Cerebellum (tissue), 4 donors: ENCODE measurements at places on chromosomes 4 and X.
A peak's percentile ranks its signal among the peaks of the same experiment; 100 is the strongest.

GRCh38 chrX:109830704-109831206 is 97.7 kb upstream of the ACSL4 start:
- no peak for DNase-seq

- no peak for DNase-seq
Measured at GRCh38 chr4:94304365-94304971, 38.2 kb downstream of the HPGDS start.

- DNase-seq: no peak
Measured at GRCh38 chr4:8398347-8398746, 42.2 kb downstream of the ACOX3 start.

DNA sequence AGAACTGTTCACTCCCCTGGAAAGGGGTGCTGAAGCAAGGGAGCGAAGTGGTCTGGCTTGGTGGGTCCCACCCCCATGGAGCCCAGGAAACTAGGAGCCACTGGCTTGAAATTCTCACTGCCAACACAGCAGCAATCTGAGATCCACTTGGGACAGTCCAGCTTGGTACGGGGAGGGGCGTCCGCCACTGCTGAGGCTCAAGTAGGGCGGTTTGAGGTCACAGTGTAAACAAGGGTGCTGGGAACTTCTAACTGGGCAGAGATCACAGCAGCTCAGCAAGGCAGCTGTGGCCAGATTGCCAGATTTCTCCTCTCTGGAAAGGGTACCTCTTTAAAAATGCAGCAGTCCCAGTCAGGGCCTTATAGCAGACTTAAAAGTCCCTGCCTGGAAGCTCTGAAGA is 53.9 kb upstream of the GALNTL6 start:
- no peak for DNase-seq

DNA sequence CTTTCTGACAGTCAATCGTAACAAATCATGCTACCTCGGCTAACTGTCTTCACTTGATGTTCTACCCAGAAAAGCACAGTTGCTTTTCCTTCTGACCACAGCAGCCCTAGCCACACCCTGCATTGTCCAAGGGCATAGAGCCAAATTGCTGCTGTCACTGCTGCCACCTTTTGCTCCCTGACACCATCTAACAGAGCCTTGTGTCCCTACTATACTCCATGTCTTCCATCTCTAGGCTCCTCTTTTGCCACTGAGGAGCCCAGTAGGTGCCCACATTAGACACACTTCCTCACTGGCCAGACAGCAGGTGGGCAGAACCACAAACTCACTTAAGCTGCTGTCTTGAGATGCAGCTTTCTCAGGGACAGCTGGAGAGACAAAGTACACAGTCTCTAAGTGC is 91.4 kb downstream of the ANXA3 start:
- DNase-seq: no peak

- no peak for DNase-seq
Measured at GRCh38 chr4:52665592-52665991, 6.5 kb upstream of the USP46 start.

GRCh38 chr4:99710681-99711345 is 53.2 kb upstream of the C4orf54 start:
- no peak for DNase-seq

- no peak for DNase-seq
Measured at GRCh38 chr4:140710908-140711622, 45.1 kb downstream of the TBC1D9 start.

GRCh38 chrX:14010566-14010965 is 19.1 kb downstream of the GEMIN8 start:
- no peak for DNase-seq

- no peak for DNase-seq
Measured at GRCh38 chr4:41374490-41374889, 117.8 kb downstream of the UCHL1 start.

DNA sequence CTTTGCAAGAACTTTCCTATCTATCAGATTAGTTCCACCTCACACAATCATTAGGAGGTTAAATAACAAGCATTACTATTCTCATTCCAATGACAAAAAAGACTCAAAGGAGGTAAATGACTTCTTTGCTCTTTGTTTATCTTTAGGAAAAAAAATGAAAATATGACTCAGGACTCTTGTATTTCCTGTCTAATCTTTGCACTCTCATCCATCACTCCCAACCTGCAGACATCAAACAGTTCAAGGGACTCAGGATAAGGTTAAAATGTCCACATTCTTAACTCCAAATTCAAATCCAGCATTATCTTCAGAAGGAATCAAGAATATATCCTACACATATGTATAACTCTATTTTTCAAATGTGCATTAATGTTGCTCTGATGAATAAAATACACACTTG is 139.6 kb downstream of the UNC5C start:
- DNase-seq: no peak

DNA sequence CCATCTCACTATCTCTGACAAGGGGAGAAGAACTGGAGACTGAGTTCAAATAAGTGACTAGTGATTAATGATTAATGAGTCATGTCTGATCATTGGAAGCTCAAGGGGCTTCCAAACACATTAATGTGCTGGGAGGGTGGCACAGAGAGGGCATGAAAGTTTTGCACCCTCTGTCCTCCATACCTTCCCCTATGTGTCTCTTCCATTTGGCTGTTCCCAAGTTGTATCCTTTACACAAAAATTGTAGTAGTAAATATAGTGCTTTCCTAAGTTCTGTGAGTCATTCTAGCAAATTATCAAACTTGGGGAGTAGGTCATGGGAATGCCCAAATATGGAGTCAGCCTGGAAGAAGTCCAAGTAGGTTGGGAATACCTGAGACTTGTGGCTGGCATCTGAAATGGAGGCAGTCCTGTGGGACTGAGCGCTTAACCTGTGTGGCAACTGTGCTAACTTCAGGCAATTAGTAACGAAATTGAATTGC is 4.1 kb upstream of the FAM200B start:
- no peak for DNase-seq

DNA sequence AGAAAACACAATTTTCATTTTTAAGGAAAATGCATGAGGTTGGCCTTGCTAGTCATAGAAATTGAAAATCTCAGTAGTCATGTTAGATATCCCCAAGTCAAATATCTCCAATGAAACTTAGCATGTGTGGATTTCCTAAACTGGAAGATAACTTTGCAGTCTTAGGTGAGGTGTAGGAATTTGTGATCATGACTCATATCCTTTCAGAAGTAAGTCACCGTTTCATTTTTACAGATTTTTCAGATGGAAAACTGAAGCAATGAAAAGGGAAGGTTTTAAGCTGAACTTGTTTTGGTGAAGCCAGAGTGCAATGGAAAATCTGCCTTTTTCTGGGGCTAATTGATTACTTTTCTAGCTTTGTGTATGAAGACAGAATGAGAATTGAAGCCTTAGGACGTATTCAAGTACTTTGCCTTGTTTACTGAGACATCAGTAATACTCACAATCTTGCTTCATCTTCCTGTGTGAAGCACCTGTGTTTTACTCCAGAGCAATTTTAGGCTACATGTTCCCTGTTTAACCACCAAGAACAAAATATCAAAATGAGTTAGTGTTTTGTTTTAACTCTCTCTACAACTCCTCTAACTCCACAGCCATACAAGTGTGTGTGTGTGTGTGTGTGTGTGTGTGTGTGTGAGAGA is 1662.8 kb upstream of the ADGRL3 start:
- DNase-seq: no peak

DNA sequence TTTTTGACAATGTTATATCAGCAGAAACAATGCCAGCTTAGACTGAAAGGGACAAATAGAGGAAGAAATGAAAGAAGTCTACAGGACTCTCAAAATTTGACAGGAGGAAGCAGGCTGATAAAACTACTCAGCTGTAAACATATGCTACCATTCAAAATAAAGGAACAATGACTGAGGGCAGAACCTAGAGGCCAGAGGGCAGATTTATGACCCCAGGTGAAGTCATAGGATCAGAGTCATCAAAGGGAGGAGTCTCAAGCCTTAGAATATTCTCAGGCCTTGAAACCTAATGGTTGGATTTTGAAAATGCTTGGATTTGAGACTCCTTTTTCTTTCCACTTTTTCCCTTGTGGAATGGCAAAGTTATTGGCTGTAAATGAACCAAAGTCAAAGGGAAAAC is 17.0 kb upstream of the SYTL5 start:
- no peak for DNase-seq

GRCh38 chr4:157806184-157806583 is 366.6 kb downstream of the GASK1B start:
- DNase-seq: no peak

DNA sequence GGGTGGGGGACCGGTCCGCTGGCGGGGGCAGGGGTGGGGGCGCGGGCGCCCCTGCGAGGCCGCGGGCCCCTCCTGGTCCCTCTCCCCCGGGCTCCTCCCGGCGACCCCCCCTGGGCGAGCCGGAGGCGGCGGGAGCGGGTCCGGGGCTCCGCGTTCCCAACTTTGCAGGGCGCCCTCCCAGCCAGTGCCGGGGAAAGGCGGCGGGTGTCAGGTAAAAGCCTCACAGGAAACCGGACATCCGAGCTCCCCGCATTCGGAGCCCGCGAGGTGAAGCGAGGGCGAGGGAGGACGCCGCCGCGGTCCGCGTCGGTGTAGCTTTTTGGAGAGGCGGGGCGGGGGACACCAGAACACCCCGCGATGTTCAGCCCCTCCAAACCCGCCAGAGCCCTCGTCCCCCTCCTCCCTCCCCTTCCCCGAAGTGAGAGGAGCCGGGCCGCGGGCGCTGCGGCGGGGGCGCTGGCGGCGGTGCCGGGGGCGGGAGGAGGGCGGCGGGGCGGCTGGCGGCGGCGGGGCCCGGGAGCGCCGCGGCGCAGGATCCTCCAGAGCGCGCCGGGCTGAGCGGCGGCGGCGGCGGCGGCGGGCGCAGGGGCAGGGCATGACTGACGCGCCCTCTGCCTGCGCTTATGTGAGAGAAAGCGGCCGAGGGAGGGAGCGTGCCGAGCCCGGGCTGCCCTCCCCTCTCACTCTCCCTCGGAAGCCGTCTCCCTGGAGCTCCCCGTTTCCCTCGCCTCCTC is at the start of gene VEGFC:
TSS of gene VEGFC (minus strand) at position 597 of the 734 bp plus-strand sequence. CDS start 611 bp downstream, outside the sequence.
- DNase-seq: peak; percentile 38

- DNase-seq: no peak
Measured at GRCh38 chr4:16692524-16692923, 205.9 kb downstream of the LDB2 start.

- DNase-seq: no peak
Measured at GRCh38 chrX:107102980-107103379, 15.6 kb downstream of the RBM41 start.

DNA sequence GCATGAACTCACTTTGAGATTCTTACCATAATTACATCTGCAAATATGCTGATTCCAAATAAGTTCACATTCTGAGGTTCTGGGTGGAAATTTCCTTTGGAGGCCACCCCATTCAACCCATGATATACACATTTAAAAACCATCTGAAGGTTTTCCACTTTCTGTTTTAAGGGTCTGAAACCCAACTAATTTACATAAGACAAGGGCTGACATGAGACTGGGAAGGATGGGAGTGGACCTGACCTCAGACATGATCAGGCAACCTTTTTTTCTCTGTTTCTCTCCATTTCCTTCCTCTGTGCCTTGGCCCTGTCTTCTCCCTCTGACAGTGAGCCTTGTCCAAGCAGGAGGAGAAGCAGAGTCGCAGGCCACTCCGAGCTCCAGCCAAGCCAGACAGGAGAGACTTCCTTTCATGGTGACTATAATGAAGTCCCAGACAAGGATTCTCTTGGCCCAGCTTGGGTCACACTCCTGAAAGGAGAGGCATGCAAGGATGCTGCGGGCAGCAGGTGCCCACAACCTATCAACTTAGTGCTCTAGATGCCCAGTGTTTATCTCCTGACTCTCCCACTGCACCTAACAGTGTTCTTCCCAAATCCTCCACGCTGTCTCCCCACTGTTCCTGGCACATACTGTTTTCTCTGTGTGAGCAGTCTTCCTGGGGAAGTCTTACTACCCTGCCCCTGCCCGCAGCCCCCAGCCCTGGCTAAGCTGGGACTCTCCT is 39.9 kb downstream of the MSX1 start:
- no peak for DNase-seq

DNA sequence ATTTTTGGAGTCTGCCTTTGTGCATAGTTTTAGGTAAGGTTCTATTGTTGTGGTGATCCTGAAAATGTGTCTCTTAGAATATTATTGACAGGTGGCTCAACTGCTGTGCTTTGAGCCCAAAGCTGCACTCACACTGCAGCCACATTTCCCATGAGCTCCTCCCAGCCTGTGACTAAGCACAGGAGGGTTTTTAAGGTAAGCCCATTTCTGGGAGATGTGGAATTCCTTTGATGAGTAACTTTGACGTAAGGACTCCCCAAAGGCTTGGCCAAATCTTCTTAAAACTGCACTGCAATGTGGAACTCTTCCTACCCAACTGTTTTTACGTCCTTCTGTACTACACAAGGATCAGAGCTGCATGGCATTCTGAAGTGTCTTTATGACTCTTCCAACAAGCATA is 20.0 kb upstream of the TMPRSS11A start:
- DNase-seq: no peak

DNA sequence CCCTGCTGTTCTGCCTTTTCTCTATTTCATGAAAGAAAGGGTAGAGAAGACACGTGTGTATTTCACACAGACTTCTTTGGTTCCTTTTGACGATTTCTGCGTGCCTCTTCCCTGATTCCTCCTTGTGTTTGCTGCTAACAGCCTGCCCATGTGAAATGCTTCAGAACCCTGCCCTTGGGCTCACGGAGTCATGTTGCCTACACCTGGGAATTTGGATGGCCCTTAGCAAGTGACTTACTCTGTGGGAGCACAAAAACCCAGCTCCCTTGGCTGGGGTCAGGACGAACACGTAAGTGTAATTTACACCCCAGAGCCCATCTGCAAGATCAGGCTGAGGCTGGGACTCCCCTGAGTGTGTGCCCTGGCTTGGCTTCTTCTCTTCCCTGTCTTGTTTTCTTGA is 220.3 kb upstream of the BCOR start:
- DNase-seq: no peak

GRCh38 chrX:39600222-39600621 is 497.5 kb downstream of the BCOR start:
- no peak for DNase-seq

DNA sequence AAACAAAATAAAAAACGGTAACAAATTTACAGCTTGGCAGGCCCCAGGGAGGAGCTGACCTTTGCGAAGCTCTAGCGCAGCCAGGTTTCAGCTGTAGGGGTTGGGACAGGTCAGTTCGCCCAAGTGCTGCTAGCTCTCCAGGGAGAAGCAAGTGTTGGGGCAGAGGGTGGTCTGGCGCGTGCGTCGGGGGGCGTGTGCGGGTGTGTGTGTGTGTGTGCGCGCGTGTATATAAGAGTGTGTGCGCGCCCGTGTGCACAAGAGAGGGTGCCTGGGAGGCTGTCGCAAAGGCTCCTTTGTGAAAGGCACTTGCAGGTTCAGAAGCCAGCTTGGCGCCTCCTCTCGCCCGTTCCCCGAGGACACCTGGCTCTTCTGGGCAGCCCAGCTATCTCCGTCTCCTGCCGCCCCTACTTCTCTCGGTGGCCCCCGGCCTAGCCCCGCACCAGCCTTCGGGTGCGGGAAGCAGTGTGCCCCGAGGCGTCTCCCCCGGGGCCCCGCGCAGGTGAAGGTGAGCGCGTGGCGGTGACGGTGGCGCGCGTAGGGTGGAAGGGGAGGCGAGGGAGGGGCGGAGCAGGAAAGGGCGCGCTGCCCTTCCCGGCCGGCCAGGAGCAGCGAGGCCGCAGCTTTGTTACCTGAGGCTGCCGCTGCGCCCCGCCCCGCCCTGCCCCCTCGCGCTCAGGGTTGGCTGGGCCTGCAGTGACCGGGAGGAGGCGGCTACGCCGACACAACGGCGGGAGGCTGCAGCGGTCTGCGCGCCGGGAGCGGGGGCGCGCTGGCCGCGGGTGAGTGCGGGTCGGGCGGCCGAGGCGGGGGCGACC is at the start of gene FHDC1:
TSS of gene FHDC1 (plus strand) at position 693 of the 815 bp plus-strand sequence. CDS start 6,735 bp downstream, outside the sequence.
- DNase-seq: peak; percentile 80
